ENCODE measurements at places on chromosomes 3 and 15. TPM values are rescaled to one million over a fixed set of nuclear protein-coding genes. Genes with fewer than 3 reads are reported as not detected.

FBXW12 gene
- total RNA-seq, result 1.6 TPM

B4GALT4 gene
- total RNA-seq, result 8.6 TPM

DNA sequence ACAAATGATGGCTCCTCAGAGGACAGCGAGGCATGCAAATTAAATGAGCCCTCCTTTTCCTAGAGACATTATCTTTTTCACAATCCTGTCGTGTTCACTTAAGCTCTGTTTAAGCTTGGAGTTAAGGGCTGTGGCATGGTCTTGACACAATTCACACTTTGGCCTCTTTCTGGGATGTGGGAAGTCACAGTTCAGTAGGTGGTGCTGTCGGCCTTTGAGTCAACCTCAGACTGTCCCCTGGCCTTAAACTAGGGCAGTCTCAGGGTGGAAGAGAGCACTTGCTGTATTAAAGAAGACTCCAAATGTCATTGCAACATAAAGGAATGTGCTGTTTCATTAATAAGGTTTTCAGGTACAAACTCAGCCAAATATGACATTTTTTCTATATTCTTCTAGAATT, 351.0 kb downstream of the MCTP2 start:
- DNase-seq, result no peak

- DNase-seq, result no peak
These were observed 39.0 kb downstream of the MECOM start for GRCh38 chr3:169624533-169624972.

- no peak for DNase-seq
These were observed 97.1 kb upstream of the ICE2 start for GRCh38 chr15:60576044-60576443.

GRCh38 chr3:189871418-189871817, 240.2 kb downstream of the TP63 start:
- DNase-seq, result no peak

DNA sequence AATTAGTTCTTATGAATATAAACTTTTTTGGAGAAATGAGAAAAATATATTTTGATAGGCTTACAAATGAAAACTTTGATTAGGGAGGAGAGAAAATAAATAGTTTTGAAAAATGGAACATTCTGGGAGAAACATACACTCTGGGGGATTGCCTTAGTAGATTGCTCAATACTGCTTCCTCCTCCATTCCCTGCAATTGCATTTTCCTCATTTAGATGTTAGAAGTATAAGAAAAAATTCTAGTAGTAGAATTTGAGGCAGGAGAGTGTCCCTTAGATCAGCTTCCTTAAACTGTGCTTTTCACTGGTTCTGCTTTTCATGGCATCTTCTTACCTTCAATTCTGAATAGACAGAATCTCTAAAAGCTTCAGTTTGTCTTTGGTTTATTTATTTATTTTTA, 46.2 kb upstream of the CTDSPL2 start:
- no peak for DNase-seq
